ENCODE measurements at places on chromosomes 12 and 14. TPM values are rescaled to one million over a fixed set of nuclear protein-coding genes. Genes with fewer than 3 reads are reported as not detected.

Gene LBHD2
- not detected for total RNA-seq

Gene MYF6
- total RNA-seq, result under 0.01 TPM

Gene DLST
- total RNA-seq, result 95.3 TPM

Gene A2M
- total RNA-seq, result 239 TPM

Gene ZNF268
- 28.6 TPM for total RNA-seq
